ENCODE measurements at places on chromosomes 1 and 21.

DNA sequence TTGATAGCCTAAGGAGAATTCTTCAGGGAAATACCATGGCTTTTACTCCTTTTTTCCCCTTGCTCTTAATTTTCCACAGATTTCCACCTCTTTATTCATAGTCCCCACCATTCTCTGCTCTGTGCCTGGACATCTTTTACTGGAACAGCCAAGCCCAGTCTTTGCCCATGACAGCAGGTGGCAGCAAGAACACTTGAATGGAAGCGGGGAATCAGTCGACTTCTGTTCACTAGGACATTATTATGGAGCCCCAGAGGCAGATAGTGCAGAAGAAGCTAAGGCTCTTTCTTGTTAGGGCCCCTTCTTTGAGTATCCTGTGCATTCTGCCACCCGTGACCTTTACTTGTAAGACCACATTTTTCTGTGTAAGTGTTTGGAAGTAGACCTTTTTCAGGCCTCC is 6.3 kb downstream of the OR14I1 start:
- no peak for DNase-seq

DNA sequence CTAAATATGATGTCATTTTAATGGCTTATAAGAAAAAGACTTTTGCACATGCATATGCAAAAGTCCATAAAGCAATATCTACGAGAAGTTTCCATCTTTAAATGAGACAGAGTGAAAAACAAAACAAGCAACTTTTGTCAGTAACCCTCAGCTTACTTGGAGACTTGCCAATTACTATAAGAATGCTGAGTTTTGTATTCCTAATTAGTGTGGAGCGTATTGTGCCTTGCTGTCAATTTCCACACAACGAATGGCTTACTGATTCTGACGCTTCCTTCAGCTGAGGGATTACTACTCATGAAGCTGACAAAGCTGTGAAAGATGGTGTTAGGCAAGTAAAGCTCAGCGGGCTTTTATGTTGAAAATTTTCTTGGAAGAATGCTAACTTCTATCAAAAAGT is 440.4 kb upstream of the ADAMTS5 start:
- DNase-seq = no peak

- no peak for DNase-seq
Observed at GRCh38 chr1:165355139-165355976, 1.2 kb downstream of the LMX1A start.

- no peak for DNase-seq
Observed at GRCh38 chr1:203034422-203035110, 8.3 kb downstream of the PPFIA4 start.

DNA sequence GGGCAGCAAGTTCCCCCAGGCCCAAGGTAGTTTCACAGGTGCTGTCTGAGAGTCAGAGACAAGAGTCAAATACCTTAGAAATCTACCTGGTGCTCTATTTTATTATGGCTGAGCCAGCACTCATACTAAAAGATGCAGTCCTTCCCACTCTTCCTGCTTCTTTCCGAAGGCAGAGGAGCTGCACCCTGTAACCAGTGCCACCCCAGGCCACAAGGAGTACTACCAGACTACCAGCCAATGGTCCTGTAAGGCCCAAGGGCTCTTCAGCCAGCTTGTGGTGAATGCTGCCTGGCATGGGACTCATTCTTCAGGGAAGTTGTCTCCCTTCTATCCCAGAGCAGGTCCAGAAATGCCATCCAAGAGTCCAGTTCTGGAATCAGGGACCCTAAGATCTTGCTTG is 203.8 kb upstream of the DUSP10 start:
- DNase-seq = no peak

DNA sequence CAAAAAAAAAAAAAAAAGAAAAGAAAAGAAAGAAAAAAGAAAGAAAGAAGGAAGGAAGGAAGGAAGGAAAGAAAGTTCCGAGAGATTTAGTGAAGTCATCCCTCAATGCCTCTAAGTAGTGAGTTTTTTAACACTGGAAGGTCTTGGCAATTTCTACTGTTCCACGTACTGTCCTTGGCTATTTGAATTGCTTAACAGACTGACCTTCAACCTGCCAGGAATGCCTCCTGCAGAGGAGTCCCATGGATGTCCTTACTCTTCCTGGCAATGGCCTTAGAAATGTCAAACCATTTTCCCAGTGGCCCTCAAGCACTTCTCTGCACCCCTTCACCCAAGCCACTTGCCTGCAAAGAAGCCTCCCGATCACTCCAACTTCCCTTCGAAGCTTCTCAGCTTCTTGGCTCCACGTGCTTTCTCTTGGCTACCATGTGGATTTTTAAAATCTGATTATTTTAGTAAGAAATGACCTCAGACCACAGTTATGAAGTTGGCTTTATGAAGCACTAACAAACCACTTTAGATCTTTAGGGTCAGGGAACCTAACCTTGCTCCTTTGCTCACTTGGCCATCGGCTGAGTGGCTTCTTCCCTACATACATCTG is 43.7 kb upstream of the ABCG1 start:
- no peak for DNase-seq

GRCh38 chr1:172638249-172638648 is 20.7 kb upstream of the FASLG start:
- DNase-seq = no peak

DNA sequence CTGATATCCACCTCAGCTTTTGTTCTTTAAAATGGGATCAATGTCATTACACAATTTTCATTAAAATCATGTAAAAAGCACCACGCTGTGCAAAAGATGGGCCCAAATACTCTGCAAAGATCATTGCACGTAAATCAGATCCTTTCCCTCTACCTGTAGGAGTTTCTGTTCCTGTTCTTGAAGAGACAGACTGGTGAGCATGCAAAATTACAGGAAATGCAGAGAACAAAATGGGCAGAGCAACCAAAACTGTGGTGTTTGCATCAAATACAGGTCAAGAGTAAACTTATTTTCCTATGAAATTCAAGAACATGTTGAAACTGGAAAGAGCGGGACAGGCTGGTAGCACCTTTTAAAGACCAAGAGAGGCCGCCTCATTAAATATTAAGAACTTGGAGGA is 294.9 kb upstream of the ADGRL2 start:
- peak; percentile 55 for DNase-seq

GRCh38 chr1:239858529-239858928 is 233.2 kb upstream of the FMN2 start:
- DNase-seq = no peak

GRCh38 chr1:115114308-115114707 is 25.0 kb upstream of the TSPAN2 start:
- no peak for DNase-seq

DNA sequence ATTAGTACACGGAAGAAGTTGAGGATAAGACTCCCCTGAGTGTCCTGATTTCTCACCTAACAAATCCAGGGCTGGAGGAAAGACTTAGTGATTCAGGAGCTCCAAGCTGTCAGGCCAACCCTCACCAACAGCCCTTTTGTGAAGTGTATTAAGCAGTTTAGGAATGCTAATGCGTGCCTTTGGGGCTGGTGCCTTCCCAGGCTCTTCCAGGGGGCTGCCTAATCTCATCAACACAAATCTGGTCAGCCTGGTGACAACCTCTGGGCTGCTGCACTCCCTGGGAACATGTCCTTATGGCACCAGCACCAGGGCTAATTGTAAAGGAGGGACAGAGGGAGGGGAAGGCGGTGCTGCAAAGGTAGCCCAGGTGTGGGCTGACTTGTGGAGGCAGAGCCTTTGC is 15.5 kb downstream of the CSMD2 start:
- DNase-seq = no peak

- no peak for DNase-seq
Observed at GRCh38 chr1:82226186-82226505, 425.4 kb downstream of the ADGRL2 start.

- DNase-seq = no peak
Observed at GRCh38 chr1:173454966-173455524, 22.1 kb upstream of the PRDX6 start.

DNA sequence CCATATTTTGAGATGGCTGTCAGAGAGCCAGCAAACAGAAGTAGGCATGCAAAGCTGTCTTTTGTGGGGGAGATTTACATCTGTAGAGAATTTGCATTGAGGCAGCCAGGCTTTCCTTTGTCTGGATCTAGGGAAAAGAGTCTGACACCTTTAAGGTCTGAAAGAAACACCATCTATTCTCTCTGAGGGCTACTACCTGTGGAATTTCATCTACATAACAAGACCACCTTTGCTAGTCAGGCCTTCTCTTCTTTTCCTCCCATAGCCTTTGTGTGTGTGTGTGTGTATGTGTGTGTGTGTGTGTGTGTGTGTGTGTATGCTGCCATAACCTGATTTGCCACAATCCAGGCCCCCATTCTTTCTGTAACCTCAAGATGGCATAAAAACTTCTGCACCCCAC is 28.4 kb upstream of the DMRTB1 start:
- no peak for DNase-seq

GRCh38 chr1:201332616-201333335 is 44.7 kb downstream of the TNNT2 start:
- DNase-seq = no peak

DNA sequence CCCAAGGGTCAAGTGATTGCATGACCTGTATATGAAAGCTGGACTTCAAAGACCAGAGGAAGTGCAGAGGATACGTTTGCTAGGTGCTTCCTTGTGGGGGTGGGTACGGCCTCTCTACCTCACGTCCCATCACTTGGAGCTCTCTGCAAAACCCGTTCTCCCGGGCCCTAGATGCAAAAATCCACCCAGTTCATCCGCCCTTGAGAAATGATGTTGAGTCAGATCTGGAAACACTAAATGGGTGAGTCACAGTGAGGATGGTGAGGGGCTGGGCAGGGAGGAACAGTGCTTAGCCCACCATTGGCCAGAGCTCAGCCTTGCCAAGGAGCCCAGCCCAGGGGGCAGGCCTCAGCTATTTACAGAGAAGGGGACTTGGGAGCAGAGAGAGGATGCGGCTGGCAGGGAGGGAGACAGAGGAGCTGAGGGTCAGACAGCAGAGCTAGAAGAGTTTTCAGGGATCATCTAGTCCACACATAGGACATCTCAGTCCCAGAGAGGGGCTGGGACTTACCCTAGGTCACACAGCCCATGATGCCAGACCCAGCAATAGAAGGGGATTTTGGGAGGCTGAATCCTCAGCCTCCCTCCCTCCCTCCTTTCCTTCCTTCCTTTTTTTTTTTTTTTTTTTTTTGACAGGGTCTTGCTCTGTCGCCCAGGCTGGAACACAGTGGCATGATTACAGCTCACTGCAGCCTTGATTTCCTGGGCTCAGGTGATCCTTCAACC is 14.6 kb downstream of the ARHGEF10L start:
- DNase-seq = no peak

DNA sequence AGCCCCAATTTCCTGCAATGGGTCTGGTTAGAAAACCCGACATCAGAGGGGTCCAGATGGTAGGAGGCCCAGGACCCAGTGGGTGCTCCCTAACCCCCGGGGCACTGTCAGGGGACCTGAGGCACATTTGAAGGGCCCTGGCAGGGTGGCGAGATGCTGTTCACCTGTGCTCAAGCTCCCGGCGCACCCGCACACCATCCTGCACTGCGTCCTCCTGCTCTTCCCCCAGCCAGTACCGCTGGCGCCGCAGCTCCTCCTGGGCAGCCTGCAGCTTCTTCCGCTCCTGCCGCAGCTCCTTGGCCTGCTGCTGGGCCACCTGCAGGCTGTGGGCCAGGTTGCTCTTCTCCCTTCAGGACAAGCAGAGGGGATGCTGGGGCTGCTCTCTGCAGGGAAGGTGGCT is 36.0 kb downstream of the RNU1-1 start:
- DNase-seq = no peak

- no peak for DNase-seq
Observed at GRCh38 chr1:230792691-230793462, 45.7 kb downstream of the CAPN9 start.

DNA sequence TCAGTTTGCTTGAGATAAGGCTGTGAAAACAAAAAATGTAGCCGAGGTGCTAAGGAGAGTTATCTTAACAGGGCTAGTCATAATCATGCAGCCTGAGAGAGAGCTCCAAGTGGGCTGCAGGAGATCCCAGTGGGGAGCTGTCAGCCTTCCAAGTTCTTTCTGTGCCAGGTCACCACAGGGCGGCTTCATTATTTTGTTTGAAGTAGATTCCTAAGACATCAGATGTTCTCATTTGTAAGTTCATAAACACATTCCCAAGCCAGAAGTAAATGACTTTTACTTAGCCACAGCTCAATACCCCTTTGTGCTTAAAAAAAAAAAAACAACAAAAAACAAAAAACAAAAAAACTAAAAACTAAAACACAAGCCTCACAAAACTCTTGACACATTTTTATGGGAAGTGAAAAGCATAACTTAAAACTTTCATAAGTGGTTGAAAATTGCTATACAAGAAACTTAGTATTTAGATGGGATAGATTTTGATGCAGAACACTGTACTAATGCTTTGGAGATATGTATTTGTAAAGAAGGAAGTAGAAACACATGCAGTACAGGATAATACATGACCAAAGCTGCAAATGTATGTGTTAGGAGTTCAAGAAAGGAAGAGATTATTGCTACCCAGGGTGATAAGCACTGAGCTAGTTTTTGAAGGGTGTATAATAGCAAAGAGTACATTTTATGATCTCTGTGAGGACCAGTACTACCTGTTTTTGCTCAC is 8.6 kb downstream of the CDC14A start:
- no peak for DNase-seq

GRCh38 chr1:73766786-73767348 is 431.1 kb downstream of the LRRIQ3 start:
- DNase-seq = no peak

DNA sequence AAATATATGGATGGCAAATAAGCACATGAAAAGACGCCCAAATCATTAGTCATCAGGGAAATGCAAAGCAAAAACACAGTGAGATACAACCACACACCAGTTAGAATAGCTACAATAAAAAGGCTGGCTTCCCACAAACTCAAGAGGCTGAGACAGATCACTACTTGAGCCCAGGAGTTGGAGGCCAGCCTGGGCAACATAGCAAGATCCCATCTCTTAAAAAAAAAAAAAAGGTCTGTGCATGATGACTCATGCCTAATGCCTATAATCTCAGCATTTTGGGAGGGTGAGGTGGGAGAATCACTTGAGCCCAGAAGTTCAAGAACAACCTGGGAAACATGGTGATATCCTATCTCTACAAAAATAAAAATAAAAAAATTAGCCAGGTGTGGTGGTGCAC is 19.8 kb downstream of the LDLRAD1 start:
- no peak for DNase-seq

DNA sequence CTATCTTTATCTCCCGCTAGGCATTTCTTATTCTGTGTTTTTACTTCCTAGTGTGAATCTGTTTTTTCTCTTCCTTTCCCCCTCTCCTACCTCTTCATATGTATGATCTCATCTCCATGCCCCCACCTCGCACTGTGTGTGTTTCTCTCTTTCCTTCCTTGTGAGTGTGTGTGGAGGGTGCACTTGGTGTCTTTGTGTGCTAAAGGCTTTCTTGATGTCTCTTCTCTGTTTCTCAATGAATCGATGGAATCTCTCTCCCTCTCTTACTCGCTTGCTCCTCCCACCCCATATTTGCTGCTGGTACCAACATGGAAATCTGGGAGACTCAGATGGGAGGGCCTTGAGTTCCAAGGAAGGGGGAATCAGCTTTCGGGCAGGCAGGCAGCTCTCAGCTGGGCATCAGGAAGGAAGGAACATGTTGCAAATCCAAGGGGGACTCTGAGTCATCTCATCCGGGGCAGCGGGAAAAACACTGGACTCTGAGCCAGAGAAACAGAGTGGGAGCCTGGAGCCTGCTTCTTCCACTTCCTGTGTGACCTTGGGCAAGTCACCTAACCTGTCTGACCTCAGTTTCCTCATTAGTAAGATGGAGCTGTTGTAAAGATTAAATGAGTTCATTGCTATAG is 147.5 kb downstream of the PTPRU start:
- DNase-seq = no peak

Measured in GM06990 (cell line).